ENCODE measurements at places on chromosomes 3 and 15.
A peak's percentile ranks its signal among the peaks of the same experiment; 100 is the strongest.

DNA sequence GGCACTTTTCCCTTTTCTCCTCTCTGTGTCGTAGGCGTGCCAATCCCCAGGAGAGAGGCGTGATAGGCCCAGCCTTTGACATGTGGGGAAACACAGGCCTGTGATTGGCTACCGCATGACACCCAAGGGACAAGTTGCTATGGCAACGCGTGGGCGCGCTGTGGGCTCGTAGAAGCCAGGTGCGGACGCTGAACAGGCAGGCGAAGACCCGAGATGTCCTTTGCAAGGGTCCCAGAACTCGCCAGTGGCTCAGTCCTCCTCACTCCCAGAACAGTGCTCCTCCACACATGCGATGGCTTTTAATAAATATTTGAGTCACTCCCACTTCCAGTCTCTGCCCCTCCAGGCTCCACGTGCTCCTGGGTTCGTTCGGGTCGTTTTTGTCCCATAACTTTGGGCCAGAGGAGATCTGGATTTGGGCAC lies 4.2 kb downstream of the SLC51B start:
- DNase-seq, result peak; percentile 96

DNA sequence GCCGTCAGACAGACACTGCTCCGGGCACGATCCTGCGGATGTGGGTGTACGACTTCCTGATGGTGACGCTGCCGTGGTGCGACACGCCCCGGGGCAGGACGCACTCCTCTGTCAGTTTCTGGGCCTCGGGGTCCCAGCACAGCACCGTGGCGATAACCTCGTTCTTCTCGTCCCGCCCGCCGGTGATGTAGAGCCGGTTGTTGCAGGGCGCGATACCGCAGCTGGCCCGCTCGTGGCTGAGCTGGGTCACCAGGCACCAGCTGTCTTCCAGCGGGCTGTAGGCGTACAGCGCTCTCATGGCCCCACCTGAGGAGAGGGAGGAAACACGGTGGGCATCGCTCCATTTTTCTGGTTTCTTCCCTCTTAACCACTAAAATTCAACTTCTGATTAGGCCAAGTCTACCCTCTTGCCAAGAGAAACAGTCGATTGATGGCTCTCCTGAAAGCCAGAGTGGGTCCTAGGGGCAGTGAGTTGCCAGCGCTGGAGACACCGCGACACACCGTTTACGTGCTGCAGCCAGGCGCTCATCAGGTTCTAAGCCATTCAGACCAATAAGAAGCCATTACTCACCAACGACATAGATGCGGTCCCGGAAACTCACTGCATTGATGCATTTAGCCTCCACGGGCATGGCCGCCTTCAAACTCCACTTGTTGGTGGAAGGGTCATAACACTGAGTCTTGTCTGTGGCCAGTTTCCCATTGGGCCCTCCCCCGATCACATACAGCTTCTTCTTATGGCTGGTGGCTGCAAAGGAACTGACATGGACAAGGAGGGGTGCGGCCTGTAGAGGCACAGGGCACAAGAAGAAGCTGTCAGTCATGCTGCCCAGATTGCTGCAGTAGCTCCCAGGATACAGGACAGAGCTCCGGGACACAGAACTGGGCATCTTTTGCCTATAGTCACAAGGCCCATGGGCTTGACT lies 63.3 kb downstream of the KLHL6 start:
- DNase-seq, result no peak

- DNase-seq, result no peak
Measured at GRCh38 chr3:113293348-113293747, 82.0 kb downstream of the BOC start.

DNA sequence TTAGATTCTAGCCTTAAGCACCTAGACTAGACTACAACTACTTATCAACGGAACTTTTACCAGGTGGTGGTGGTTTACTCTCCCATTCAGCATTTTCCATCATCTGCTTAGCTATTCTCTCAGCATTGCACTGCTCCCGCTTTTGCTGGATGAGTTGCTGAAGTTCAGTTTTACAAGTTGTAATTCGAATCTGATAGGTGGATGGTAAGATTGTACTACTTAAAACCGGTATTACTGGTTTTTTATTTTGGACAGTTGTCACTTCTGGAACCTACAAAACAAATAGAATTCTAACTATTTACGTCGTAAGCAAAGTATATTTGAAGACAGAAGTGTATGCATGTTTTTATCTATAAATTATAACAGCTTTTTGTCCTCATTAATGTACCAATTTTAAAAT lies 41.1 kb downstream of the PIK3R4 start:
- DNase-seq, result no peak

DNA sequence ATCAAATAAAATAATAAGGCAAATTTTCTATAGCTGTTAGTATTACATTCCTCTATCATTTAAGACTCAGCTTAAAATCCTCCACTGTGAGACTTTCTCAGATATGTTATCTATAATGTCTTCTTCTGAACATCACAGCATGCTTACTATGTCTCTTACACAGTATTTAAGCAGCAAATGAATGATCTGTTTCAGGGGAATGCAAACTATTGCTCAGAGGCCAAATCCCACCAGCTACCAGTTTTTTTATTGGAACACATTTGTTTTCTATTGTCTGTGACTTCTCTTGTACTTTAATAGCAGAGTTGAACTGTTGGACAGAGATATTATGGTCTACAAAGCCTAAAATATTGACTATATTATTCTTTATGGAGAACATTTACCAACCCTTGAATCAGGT lies 59.6 kb downstream of the C3orf38 start:
- no peak for DNase-seq

GRCh38 chr3:186986406-186986805 lies 56.1 kb downstream of the ST6GAL1 start:
- no peak for DNase-seq

GRCh38 chr15:84886984-84887299 lies 2.5 kb downstream of the SLC28A1 start:
- DNase-seq, result no peak

GRCh38 chr15:57255751-57256341 lies 120.5 kb upstream of the CGNL1 start:
- DNase-seq, result no peak

DNA sequence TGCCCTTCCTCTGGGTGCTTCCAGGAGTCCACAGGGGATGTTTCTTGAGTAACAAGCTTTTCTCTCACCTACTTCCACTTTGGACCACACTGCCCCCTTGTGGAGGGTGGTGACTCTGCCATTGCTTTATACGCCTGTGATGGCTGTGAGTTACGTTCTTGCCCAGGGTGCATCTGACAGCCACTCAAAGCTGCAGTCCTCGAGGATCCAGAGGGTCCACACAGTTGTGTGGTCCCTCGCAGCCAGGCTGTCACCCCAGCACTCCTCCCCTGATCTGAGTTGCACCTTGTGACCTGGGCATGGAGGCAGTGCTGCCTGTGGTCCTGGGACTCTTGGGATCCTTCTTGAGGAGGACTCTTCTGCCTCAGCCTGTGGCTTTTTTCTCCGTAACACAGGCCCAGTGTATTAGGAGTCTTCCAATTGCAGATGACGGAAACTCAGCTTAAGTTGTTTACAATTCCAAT lies 23.4 kb downstream of the FOXL2 start:
- peak; percentile 79 for DNase-seq

DNA sequence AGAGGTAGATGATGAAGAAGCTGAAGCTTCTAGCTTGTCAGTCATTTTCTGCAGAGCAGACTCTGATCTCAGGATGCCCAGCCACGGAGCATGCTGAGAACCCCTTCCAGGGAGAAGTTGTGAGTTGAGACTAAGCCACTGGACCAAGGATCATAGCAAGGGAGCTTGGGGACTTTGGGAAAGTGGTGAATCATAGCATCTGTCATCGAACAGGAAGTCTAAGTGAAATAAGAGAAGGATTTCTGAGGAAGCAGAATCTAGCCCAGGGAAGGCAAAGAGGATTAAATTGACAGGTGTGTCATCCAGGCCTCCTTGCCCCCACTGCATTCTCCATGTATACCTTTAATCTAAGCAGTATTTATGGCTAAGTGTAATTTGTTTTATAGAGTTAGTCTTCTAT lies 71.8 kb upstream of the TMEM108 start:
- DNase-seq, result no peak

- no peak for DNase-seq
Measured at GRCh38 chr15:91556926-91557325, 296.6 kb upstream of the SLCO3A1 start.

DNA sequence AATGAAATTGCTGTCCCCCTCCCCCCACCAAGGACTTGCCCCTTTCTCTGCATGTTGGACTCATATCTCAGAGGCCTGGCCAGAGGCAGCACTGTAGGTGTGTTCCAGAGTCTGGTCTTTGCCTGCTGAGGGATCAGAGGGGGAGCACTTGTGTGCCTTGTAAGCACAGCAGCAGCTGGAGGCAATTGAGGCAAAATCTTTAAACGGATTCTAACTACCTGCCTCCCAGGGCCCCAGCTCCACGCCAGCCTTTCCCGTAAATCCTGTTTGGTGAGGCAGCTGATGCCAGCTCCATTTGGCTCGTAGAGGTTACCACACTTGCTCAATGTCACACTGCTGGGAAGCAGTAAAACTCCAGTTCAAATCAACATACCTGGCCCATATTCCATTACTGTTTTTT lies 2.3 kb upstream of the IDH2 start:
- no peak for DNase-seq

DNA sequence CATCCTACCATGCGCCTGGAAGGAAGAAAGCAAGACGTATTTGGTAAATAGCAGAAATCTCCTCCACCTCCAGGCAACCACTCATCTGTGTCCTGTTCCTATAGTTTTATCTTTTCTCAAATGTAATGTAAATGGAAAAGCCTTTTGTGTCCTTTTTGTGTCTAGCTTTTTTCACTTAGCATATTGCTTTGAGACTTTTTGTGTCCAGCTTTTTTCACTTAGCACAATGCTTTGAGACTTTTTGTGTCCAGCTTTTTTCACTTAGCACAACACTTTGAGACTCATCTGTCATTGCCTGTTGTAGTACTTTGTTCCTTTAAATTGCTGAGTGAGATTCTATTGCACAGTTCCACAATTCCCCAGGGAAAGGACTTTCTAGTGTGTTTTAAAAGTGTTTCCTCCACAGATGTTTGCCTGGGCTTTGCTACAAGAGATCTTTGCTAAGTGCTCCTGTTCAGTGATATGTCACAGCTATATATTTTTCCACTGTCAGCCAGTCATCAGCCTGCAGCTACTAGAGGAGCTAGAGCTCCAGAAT lies 27.9 kb upstream of the MUC13 start:
- DNase-seq, result no peak

GRCh38 chr3:101478980-101479379 lies 34.0 kb downstream of the SENP7 start:
- DNase-seq, result no peak

- no peak for DNase-seq
Measured at GRCh38 chr15:78641102-78641748, at the start of gene CHRNB4. Gene CHRNB4, minus strand, starts transcription at chr15:78641210. Its CDS starts 77 bp downstream, at chr15:78641133.

- no peak for DNase-seq
Measured at GRCh38 chr3:113275583-113275928, 64.2 kb downstream of the BOC start.

- DNase-seq, result no peak
Measured at GRCh38 chr3:21654662-21655061, 96.3 kb downstream of the ZNF385D start.

- DNase-seq, result no peak
Measured at GRCh38 chr3:16280671-16281070, 15.7 kb downstream of the OXNAD1 start.

- no peak for DNase-seq
Measured at GRCh38 chr3:41991437-41991836, 29.5 kb upstream of the ULK4 start.

GRCh38 chr3:150899141-150899540 lies 6.1 kb downstream of the MINDY4B start:
- DNase-seq, result no peak

- DNase-seq, result no peak
Measured at GRCh38 chr15:33161209-33161608, 33.3 kb downstream of the FMN1 start.

DNA sequence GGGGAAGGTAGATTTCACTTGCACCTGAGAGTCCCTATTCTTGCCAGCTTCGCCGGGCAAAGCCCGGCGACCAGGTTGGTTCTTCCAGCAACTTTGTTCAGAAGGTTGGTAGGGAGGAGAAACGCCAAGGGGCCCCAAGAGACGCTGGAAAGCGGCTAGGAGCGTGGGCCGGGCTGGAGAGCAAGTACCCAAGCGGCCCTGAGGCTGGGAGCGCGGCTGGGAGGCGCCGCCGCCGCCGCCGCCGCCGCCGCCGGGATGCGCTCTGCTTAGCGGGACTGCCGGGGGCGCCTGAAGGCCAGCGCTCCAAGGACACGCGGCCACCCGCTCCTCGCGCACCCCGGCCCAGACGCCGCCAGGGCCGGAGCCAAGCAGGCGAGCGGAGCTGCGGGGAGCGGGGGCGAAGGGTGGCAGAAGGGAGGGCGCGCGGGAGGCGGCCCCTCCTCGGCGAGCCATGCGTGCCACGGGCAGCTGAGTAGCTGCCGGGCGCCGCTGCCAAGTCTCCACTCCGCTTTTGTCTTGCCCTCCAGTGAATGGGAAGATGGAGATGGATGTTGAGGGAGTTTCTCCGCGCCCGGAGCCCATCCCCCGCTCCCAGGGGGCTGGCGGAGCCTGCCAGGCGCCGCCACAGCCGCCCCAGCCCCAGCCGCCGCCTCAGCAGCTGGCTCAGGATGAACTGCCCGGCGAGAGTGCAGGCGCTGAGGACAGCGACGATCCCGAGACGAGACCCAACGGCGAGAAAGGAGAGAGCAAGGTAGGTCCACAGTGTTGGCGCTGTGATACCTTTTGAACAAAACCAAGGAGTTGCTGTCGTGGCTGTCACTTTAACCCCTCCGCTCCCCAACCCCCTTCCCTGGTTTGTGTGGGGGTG lies 227.4 kb upstream of the AZI2 start:
- peak; percentile 90 for DNase-seq

GRCh38 chr15:52804526-52805081 lies 14.5 kb upstream of the ONECUT1 start:
- DNase-seq, result no peak

- DNase-seq, result no peak
Measured at GRCh38 chr3:60456180-60456579, 795.1 kb downstream of the FHIT start.

GRCh38 chr3:169128579-169128978 lies 534.9 kb downstream of the MECOM start:
- DNase-seq, result no peak

DNA sequence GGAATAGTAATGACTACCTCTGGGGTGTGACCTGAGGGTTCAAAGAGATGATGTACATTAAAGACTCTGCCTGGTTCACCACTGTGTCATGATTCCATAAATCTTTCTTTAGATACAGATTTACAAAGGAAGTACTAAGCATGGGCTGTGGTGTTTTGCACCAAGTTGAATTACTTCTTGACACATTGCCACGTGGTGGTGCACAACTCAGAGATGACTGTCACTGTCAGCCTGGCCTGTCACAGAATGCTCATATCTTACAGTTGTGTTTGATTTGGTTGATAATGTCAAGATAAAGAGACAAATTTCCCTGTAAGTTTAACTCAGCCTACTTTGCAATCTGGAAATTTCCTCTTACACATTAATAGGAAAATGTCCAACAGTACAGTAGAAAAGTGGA lies 3.2 kb downstream of the CTDSPL start:
- no peak for DNase-seq

- DNase-seq, result no peak
Measured at GRCh38 chr3:67478423-67478822, 176.0 kb downstream of the SUCLG2 start.
